Foreskin melanocyte (primary cell): ENCODE measurements at places on chromosomes 4 and X.
A peak's percentile ranks its signal among the peaks of the same experiment; 100 is the strongest.

- DNase-seq = peak; percentile 60
These were observed 37.0 kb downstream of the IL21 start for GRCh38 chr4:122583906-122584305.

DNA sequence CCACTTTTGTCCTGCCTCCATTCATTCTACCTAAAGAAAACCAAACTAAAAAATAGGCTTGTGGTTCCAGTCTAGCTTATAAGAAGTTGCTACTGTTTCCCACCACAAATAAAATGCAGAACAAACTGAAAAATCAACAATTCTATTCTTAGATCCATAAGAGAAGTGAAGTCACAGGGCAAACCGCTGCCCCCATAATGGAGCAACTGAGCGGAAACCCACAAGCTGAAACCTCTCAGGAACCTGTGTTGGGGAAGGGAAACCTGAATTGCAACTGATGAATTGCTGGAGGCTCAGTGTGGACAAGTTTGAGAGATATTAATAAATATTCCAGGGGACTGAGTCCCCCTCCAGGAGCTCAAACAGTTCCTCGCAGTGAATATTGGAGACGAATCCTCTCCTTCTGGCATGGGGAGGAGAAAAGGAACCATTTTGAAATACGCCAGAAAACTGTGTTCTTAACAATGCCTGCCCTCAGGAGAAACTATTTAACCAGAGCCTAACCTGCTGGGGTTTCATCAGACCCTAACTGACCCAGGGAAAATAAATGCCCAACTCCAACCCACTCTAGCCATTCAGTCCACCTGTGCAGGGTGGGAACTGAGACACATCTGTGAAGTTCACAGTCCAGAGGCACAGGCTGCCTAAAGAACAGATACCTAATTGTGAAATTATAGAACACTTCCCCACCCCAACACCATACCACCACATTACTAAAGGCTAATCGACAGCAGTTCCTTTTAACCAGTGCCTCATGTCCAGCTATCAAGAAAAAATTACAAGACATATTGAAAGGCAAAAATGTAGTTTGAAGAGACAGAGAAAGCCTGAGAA lies 22.8 kb upstream of the SH3RF1 start:
- no peak for DNase-seq

DNA sequence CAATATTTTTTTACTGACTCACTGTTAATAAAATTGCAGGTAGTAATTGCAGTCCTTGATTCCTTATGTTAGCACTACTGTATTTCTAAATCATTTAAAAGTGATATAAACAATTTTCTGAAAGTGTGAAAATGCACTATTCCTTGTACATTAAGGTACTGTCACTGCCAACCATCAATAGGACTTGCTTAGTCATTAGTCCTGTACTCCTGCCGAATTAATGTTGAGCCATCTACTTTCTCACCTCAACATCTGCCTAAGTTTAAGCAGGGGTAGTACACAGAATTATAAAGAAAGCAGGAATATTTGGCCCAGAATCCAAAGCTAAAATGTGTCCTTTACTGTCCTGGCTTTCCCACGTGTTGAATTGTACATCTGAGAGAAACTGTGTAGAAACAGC lies 87.0 kb upstream of the TRPC3 start:
- DNase-seq = no peak

- no peak for DNase-seq
These were observed 55.3 kb downstream of the PALLD start for GRCh38 chr4:168551945-168552695.

GRCh38 chr4:101956068-101956825 lies 165.7 kb downstream of the BANK1 start:
- no peak for DNase-seq

DNA sequence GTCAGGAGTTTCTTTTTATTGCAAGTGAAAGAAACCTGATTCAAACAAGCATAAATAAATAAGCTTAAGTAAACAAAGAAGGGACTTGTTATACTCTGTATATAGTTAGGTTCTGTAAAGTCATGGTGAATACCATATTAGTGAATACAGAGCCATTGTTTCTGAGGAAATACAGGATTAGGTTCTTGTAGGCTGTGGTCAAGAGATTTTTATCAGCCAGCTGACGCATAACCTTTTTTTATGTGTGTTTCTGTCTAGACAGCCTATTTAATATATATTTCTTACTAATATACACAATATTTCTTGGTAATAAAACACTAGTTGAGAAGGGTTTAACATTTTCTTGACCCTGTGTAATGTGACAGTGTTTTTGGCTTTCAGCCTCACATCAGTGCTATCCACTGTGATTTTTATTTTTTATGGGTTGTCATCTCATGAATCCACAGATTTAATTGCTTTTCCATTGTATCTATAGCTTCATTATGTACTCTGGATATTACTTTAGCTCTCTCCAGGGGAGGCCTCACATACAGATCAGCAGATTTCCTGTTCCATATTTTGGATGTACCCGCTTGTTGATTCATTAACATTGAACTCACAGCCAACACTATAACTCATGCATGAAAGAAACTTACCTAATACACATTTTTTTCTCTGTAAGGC lies 8.0 kb downstream of the HERC3 start:
- DNase-seq = peak; percentile 85

- DNase-seq = no peak
These were observed 19.3 kb upstream of the CLNK start for GRCh38 chr4:10703766-10704429.

DNA sequence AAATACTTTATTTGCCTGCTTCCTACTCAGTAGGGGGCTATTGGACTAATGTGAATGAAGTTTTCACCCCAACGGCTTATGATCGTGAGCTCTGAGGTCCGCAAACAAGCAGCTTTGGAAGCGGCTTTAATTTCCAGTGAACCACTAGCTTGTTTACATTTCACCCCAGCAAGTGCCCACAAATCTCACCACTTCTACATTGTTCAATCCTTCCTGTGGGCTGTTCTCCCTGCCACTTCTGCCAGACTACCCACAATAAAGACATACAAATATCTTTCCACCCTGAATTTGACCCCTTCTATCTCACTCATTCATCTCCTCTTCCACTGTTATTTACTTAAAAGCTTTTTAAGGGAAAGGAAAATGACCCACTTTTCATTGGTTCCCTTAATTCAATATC lies 98.0 kb downstream of the CDS1 start:
- DNase-seq = no peak

DNA sequence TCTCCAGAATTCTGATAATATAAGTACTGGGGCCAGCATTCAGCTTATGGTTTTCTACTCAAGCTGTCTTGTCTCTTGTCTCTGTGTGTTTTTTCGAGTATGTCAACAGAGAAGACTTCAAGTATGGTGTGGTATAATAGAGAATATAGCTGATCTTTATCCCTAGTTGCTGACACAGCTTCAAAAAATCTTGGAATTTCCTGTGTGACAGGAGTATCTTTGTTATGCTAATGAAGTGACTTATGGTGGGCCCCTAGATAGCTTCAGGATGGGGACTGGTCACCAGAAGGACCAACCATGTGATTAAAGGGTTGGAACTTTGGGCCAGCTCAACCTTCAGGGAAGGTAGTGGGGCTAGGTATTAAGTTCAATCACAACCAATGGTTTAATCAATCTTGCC lies 2.9 kb downstream of the GPRASP3 start:
- no peak for DNase-seq

GRCh38 chr4:48047421-48047844 lies 30.9 kb downstream of the NIPAL1 start:
- DNase-seq = no peak

GRCh38 chrX:124293810-124294209 lies 38.6 kb upstream of the TEX13D start:
- DNase-seq = no peak

- no peak for DNase-seq
These were observed 177.0 kb downstream of the FAM13A start for GRCh38 chr4:88879991-88880390.

DNA sequence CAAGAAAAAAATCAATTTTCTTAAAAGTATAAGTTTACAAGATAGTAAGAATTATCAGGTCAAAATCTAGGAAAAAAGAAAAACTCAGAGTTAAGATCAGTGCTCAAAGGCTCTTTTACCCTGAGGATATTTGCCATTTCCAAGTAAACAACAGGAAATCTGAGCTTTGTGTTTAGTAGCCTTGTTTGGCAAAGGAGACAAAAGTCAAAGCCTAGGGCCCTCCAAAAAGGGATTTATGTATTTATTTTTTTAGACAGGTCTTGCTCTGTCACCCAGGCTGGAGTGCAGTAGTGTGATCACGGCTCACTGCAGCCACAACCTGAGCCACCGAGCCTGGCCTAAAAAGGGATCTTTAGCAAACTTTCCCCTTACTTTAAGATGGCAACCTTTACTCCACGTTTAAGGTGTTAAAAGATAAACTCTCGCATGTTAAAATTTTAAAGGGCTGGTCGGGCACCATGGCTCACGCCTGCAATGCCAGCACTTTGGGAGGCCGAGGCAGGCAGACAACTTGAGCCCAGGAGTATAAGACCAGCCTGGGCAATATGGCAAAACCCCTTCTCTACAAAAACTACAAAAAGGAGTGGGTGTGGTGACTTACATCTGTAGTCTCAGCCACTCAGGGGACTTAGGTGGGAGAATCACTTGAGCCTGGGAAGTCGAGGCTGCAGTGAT lies 21.3 kb upstream of the OPHN1 start:
- DNase-seq = no peak

GRCh38 chrX:136768469-136769084 lies 12.2 kb downstream of the ARHGEF6 start:
- no peak for DNase-seq

DNA sequence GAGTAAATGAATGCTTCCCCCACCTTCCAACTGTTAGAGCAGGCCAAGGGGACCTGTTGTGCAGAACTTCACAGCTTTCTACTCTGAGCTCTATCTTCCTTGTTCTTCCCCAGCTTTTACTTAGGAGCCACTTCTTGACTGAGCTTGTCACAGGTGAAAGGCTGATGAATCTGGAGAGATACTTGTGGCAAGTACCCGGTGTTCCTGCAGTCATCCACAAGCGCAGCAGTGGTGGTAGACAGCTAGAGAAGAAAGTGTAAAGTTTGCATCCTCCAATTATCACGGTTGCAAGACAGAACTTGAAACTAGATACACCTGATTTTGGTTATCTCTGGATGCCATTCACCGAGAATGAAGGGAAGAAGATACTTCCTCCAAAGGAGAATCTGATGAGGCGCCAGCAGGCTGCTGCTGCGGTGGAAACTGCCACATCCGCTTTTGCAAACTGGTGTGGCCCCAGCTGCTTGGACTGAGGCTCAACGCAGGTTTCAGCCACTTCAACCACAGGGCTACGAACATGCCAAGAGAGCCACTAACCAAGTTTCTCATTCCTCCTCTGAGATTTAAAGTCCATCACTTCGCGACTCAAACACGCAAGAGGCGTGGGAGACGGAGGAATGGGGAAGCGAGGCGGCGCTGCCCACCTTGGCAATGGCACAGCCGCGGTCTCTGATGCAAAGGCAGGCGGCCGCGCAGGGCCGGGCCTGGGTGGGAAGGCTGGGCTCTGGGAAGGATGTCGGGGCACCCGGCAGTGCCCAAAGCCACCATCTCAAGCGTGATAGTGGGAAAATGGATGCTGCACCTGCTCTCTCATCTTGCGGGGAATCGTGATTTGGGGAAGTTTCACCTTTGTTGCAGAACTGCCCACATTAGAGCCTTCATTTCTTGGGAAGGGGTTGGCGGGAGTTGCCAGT lies 1.3 kb upstream of the FHIP1A start:
- no peak for DNase-seq

DNA sequence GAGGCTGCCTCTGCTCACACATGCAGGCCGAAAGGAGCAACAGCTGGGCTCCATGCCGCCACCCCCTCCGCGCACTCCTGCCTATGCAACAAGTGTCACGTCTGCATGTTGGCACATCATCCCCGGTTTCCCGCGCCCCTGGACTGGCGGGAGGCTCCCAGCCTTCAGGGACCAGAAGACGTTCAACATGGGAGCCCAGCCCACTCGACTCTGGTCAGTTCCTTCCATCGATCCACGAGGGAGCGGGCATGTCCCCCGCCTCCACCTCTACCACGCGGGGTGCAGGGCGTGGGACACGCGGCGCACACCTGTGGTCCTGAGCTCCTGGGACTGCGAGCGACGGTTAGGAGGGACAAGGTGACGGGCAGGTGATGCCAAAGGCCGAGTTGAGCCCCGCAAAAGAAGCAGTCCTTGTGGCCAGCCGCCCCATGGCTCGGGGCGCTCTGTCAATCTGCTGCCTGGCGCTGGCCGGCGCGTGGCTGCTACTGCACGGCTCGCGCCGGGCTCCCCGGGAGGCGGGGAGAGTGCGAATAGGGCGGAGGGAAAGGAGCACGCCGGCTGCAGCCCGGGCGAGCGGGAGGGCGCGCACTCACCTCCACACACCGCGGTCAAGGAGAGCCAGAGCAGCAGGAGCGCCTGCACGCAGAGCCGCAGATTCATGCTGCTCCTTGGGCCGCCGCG lies 645 bp downstream of the APLN start:
- no peak for DNase-seq

- no peak for DNase-seq
These were observed 40.3 kb downstream of the UCHL1 start for GRCh38 chr4:41296995-41297394.

DNA sequence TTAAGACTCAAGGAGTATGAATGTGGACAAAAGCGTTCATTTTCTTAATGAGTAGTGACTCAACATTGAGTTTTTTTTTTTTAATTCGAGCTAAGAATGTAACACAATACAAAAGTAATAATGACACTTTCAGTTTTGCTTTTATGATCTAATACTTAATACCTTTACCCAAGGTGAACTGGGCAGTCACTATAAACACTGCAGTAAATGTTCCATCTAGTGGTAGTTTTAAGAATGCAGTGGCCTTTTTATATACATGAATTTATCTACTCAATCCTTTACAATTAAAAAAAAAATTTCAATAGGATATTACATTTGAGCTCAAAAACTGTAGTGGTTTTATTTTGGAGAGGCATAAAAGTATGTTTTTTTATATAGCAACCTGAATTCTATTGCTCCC lies 33.9 kb downstream of the PDK3 start:
- DNase-seq = no peak

GRCh38 chr4:118743867-118744266 lies 58.7 kb downstream of the METTL14 start:
- no peak for DNase-seq

DNA sequence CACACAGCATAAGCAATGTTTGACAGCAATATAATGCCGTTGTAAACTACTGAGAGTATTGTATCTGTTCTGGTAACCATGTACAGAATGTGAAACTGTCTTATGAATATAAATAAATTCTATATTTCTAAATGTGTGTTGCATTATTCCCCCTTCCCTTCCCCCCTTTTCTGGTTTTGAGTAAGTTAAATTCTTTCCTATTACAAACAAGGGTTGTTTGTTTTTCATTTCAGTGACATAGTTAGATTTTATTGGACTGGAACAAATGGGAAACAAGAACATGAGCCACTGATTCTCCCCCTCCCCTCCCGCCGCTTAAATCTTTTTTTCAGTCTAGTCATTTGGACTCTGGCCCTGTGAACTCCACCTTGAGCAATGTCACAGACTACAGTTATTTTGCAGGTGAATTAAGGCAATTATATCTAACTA lies 69.8 kb downstream of the GPAT3 start:
- DNase-seq = peak; percentile 44
